OCI-LY7 (cell line): ENCODE measurements at places on chromosomes 6 and 20. TPM values are rescaled to one million over a fixed set of nuclear protein-coding genes. Genes with fewer than 3 reads are reported as not detected.

DNA sequence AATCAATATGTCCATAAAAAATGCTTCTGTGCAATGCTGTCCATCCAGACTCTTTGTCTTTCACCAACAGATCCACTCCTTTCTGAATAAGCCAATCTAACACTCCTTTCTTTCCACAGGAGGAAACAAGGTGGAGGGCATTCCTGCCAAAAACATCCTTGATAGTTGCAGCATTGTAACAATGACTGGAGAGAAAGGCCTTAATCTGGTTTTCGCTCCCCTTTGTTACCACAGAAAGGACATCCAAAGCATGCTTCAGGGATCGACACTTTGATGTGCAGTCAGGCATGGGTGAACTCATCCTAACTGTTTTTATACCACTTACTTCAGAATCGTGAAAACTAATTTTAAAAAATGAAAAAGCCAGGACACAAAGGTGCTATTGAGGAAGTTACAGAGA lies 7.4 kb downstream of the IBTK start:
- no peak for DNase-seq

DNA sequence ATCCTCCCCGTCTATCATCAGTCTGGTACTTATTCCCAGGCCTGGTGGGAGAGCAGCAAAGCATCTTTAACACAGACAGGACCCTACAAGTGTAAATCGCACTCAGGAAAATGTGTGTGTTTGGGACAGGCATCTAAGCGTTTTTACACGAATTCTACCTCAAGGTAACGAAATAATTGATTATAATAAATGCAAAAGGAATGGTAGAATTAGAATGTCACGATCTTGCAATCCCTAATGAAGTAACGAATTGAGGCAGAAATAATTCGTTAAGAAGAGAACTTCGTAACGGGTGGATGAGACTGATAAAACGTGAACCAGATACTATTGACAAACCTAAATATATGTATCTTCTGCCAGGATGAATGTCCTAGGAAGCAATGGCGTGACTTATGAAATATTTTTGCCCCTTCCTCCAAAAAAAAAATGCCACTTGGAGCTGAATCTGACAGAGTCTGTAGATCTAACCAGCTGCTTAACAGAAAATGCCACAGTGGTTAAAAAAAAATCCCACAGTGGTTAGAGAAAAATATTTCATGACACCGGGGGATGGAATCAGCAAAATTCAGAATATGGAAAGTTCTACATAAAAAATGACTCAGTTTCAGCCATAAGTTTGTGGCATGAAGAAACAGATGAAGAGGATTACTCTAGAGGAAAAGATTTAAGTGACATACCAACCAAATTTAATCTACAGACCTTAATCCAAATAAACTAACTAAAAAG lies 68.7 kb downstream of the F13A1 start:
- DNase-seq, result no peak

- DNase-seq, result no peak
Observed at GRCh38 chr6:51398064-51398705, 579.5 kb downstream of the TFAP2B start.

DNA sequence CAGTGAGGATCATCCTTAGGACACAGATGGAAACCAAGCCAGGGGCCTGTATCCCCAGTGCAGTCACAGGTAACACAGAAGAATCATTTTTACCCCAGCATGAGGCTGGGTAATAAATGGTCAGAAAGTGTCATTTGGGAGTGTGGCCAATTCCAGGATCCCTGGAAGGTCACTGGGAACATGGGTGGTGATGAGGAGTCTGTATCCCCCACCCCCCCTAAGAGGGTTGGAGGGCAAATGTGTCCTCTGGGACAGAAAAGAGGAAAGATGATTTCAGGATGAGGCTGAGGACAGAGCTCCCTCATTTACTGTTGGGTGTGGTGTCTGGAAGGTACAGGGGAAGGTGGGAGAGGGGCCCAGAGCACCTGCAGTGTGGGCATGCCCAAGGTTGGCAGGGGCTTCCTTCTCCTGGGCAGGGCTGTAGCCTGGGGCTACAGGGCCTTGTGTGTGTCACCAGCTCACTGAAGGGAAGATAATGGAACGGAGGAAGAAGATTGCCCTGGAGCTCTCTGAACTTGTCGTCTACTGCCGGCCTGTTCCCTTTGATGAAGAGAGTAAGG lies 34.5 kb downstream of the PLCG1 start:
- no peak for DNase-seq

DNA sequence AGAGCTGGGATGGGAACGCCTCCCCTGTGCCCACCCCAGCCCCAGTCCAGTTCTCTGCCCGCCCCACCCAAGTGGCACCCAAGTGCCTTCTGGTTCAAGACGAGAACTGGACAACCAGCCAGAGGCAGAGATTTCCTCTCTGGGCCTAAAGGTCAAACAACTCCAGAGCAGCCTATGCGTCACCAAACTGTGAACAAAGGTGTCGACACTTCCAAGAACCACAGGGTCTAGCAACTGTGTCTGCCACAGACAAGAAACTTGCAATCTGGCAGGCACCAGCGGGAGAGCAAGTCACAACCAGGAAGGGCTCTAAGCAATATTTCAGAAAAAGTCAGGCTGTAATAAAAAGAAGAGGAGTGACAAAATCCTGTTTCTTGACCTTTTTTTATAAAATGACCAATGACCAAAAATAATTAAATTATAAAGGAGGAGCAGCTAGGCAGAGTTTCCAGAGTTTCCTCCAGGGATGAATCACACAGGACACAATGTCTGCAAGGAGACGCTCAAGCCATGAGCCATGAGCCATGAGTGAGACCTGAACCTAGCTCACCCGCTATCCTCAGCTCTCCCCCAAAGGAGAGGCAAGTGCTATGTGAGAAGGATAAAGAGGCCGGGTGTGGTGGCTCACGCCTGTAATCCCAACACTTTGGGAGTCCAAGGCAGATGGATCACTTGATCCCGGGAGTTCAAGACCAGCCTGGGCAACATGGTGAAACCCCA lies 11.1 kb downstream of the EDEM2 start:
- no peak for DNase-seq

DNA sequence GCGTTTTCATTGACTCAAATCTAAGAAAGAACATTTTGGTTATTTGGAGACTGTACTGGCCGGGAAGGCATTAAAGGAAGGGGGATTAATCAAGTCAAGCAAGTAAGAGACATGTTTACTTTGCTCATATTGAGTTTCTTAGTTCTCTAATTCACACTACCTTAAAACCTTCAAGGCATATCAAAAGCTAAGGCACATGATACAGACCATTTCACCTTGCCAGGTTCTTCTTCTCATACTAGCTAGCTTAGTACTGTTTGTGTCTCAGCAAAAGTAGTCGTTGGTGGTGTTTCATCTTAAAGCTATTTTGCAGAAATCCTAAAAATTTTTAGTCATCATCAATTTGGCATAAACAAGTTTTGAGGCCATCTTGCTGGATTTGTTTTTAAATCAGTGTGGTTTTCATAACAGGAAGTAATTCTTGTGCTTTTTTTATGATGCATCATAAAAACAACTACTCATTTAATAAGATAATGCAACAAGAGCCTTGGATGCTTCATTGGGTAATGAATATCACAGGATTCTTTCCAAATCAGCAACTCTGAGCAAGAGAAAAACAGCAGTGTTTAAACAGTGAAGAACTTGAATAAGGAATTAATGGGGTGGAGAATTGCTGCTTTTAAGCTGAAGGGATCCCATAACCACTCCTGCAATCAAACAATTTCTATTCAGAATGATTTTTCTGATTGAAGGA lies 425.3 kb downstream of the EPM2A start:
- no peak for DNase-seq

Gene OR2H1
- not detected in 2 replicates for total RNA-seq

Gene TREM1
- total RNA-seq, result 0.51 and 0.55 TPM in 2 replicates

Gene NPEPL1
- total RNA-seq, result 9.6 and 11.5 TPM in 2 replicates

GRCh38 chr20:46699651-46700359 lies 9.6 kb upstream of the SLC2A10 start:
- no peak for DNase-seq

Gene ENPP4
- total RNA-seq, result 8.8 and 9.2 TPM in 2 replicates

Gene PLCB4
- not detected in 2 replicates for total RNA-seq

- no peak for DNase-seq
Observed at GRCh38 chr20:13348311-13349234, 127.5 kb downstream of the ISM1 start.

DNA sequence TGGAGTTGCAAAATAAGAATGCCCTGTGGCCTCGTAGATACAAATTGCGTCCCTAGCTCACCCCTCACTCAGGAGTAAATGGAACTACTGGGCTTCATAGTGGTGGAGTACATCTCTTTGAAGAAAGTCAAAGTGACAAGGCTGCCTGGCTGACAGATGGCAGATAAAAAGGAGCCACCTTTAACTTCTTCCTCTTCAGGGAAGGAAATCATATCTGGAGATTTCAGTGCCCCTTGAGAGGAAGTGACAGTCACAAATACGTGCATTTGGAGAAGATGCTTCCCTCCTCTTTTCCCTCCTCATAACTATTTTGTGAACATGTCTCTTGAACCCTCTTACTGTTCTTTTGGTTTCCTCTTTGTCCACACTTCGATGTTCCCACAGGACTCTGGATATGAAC lies 43.2 kb downstream of the PPP1R3G start:
- no peak for DNase-seq

- no peak for DNase-seq
Observed at GRCh38 chr6:67131827-67132226, 1424.8 kb upstream of the EYS start.

Gene VNN1
- total RNA-seq, result not detected in 2 replicates

Gene ARMH2
- total RNA-seq, result not detected in 2 replicates

- no peak for DNase-seq
Observed at GRCh38 chr6:138594758-138595140, 95.5 kb upstream of the NHSL1 start.

DNA sequence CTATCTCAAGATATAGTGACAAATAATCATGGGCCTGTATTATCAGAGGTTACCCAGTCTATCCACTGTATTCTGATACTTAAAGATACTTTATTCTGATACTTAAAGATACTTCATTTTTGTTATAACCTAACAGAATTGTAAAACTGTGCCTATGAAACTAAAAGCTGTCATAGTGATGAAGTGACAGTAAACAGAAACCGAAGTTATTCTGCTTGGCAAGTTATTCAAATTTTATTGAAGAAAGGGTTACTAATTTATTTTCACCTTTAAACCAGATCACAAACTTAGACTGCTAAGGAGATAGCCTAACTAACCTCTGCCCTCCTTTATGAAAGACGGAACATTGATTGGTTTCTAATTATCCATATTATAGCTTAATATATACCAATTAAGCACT lies 604.6 kb upstream of the IMPG1 start:
- DNase-seq, result no peak

DNA sequence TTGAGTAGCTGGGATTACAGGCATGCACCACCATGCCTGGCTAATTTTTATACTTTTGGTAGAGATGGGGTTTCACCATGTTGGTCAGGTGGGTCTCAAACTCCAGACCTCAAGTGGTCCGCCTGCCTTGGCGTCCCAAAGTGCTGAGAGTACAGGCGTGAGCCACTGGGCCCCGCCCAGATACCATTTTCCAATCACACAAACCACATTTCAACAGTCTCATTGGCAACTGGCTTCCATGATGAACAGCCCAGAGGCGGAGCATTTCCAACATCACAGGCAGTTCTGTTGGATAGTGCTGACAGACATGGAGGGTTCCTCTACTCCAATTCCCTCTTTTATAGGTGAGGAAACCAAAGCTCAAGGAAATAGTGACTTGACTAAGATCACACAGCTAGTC lies 43.9 kb upstream of the PLCB4 start:
- no peak for DNase-seq

GRCh38 chr6:18359237-18359885 lies 27.8 kb upstream of the RNF144B start:
- peak; percentile 97 for DNase-seq

DNA sequence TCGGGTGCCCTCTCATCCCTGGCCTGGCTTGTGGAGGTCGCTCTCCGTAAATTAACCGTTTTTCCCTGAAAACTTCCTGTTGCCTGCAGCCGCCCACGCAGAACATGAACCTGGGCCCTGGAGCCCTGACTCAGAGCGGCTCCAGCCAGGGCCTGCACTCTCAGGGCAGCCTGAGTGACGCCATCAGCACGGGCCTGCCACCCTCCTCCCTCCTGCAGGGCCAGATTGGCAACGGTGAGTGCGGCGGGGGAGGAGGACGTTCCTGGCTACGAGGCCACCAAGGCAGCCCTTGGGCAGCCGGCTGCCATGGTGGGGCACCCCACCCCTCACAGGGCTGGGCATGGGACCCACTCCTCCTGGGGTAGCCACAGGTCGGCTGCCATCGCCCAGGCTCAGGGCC lies 17.8 kb downstream of the SS18L1 start:
- DNase-seq, result no peak

- no peak for DNase-seq
Observed at GRCh38 chr6:11393713-11394627, 143.6 kb upstream of the TMEM170B start.

GRCh38 chr6:35024551-35025054 lies 116.5 kb downstream of the TCP11 start:
- DNase-seq, result no peak

GRCh38 chr6:73484438-73484837 lies 22.9 kb downstream of the MTO1 start:
- DNase-seq, result no peak

Gene ZC3H12D
- total RNA-seq, result 14.8 and 22.6 TPM in 2 replicates

Gene RAET1L
- not detected in 2 replicates for total RNA-seq

Gene RCAN2
- total RNA-seq, result 0.11 TPM in 1 of 2 replicates, not detected in the other

Gene BHLHE23
- total RNA-seq, result not detected in 2 replicates

DNA sequence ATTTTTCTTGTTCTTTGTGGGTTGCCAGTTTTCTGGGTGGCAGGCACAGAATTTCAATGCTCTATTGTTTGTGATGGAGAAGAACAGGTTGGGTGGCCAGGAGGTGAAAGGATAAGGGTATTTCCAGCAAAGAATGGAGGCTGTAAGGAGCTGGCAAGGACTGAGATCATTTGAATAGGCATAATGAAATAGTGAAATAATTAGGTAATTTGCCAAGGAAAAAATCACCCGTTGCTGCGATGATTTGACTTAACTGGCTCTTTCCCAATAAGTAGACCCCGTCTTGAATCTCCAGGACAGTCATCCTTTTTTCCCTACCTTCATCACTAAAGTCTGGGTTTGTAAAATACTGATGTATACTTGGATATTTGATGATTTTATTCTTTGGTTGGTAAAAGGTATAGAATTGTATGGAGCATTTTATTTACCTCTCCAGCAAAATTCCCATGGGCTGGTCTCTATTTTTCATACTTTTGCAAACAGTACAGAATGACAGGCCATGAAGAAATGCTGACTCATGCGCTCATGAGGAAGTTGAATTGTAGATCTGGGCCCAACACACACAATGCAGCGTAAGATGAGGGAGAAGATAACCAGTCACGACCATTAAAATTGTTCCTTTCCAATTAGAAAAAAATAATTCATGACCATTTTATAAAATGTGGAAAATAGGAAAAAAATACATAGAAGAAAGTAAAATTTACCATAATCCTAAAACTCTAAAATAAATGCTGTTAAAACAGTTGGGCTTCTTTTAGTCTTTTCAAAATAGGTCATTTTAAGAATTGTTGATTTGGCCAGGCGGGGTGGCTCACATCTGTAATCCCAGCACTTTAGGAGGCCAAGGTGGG lies 2.4 kb upstream of the GCNT2 start:
- peak; percentile 26 for DNase-seq

DNA sequence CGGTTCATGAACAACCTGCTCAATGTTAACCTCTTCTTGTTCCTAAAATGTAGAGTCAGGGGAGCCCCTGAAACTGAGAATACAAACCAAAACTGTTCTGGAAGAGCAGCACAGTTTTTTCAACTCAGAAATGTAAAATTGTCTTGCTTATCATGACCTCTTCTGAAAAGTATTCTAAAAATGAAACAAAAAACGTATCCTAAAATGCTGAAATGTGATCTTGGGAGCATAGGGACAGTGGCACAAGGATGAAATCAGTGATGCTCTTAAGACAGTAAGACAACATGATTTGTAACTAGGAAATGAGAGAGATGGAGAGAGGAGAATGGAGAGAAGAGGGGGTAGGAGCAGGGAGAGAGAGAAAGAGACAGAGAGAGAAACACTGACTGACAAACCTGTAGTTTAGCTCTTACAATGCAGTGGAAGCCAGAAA lies 27.5 kb downstream of the NCOA7 start:
- no peak for DNase-seq
